MG63 (cell line): ENCODE measurements at places on chromosomes 12 and 14. TPM values are rescaled to one million over a fixed set of nuclear protein-coding genes. Genes with fewer than 3 reads are reported as not detected.

The DCAF4 gene
- 36.2 and 71.1 TPM in 2 replicates for total RNA-seq

GRCh38 chr12:52531566-52532300, 11.5 kb upstream of the KRT5 start:
- DNase-seq = no peak

- DNase-seq = no peak
These were observed 31.9 kb upstream of the FZD10 start for GRCh38 chr12:130130346-130130745.

GRCh38 chr12:76997011-76997780, 68.2 kb downstream of the E2F7 start:
- no peak for DNase-seq

GRCh38 chr12:89774645-89775044, 66.0 kb upstream of the ATP2B1 start:
- DNase-seq = no peak

- DNase-seq = no peak
These were observed 5.3 kb downstream of the RNF212B start for GRCh38 chr14:23243066-23243465.

DNA sequence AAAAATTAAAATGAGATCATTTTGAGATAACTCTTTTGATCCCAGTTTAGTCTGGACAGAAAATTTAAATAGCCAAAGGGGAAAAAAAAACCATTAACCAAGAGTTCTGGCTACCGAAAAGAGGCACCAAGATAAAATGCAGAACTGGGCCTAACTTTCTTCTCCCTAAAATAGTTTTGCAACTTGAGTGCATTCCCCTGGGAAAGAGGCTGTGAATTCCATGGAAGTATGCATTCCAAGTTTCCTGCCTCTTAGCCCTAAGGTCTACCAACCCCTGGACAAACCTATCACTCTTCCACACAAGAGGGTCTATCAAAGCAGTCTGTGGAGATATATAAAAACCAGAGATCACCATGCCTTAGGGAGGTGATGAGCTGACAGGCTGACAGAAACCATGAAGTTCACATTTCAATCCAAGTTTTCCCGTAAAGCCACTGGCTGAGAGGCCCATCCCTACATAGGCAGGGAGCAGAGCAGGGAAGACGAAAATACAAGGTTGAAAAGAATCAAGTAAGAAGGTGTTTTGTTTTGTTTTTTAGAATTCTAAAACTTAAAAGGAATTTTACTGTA, 33.8 kb downstream of the DCP1B start:
- no peak for DNase-seq

The HSP90AA1 gene
- total RNA-seq = 158 and 180 TPM in 2 replicates

- DNase-seq = no peak
These were observed 163.6 kb downstream of the PRKCH start for GRCh38 chr14:61484826-61485584.

- DNase-seq = no peak
These were observed 311.1 kb upstream of the FKBP4 start for GRCh38 chr12:2483713-2484112.

The AICDA gene
- total RNA-seq = not detected in 2 replicates
